ENCODE measurements at places on chromosomes 4 and X. TPM values are rescaled to one million over a fixed set of nuclear protein-coding genes. Genes with fewer than 3 reads are reported as not detected.
A peak's percentile ranks its signal among the peaks of the same experiment; 100 is the strongest.

- no peaks in the 10 kb centered on the region for H3K4me1 ChIP-seq
- H3K27ac ChIP-seq: no peak overlapping the region
- peaks cover 8% of the 10 kb centered on the region for H3K27me3 ChIP-seq
- no peak for DNase-seq
- H3K36me3 ChIP-seq: no peaks in the 10 kb centered on the region
Measured at GRCh38 chr4:78432896-78433295, 118.7 kb upstream of the ANXA3 start.

GRCh38 chr4:5883916-5884315, 9.0 kb downstream of the CRMP1 start:
- peaks cover 3% of the 10 kb centered on the region for H3K4me1 ChIP-seq
- H3K4me3 ChIP-seq: no peak overlapping the region
- H3K27me3 ChIP-seq: peaks cover 42% of the 10 kb centered on the region
- no peaks in the 10 kb centered on the region for H3K36me3 ChIP-seq
- no peak for DNase-seq

GRCh38 chrX:54193085-54193821, 10.2 kb upstream of the FAM120C start:
- H3K27me3 ChIP-seq: no peaks in the 10 kb centered on the region
- H3K4me3 ChIP-seq: no peak overlapping the region
- no peak for DNase-seq
- no peaks in the 10 kb centered on the region for H3K36me3 ChIP-seq

DNA sequence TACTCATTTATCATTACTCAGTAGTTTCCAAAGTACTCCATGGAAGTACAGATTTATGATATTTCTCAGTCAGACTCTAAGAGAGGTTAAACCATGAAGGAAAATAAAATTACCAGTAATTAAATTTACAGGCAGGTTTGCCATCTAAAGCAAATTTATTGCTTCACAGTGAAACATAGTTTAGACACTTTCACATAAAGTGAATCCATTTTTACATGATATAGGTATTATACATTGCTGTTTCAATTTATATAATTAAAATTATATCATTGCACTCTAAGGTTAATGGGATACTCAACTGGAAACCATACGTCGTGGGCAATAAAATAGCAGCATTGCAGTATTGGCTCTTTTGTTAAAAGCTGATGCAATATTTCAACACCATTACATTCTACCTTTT, 202.8 kb downstream of the SLIT2 start:
- no peaks in the 10 kb centered on the region for H3K4me1 ChIP-seq
- H3K27ac ChIP-seq: no peak overlapping the region
- H3K36me3 ChIP-seq: no peaks in the 10 kb centered on the region
- no peaks in the 10 kb centered on the region for H3K27me3 ChIP-seq

DNA sequence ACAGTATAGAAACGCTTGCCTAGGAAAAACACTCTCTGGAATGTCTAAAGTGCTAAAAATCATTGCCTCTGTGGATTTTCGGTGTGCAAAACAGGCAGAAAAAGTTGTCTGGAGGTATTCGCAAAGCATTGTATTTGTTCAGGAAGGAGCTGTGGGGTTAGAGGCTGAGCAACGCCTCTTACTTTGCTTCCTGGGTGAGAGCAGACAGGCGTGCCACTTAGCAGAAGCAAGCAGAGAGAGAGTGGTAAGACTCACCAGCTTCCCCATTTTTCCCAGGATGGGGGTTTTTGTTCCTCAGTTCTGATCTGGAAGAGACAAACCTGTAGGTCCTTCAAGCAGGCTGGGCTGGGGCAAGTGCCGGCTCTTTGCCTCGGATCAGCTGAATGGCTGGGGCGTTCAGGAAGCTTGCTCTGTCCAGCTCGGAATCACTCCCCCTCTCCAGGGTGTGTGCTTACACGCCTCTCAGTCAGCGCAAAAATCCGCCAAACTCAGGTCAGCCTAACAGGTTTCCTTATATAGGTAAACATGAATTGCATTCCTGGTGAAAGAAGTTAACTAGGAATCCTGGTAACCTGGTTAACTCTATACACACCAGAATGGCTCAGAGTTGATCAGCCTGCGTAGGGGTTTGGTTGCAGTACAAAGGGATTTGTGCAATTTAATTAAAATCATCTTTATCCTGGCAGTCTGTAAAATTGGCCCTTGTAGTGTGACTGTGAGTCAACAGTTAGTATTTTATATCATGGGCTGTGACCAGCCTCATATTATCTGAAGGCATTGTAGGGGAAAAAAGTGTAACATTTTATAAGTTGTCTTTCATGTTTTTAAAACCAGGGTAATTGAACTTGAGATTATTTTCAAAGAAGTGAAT, 213.1 kb upstream of the MID1 start:
- no peaks in the 10 kb centered on the region for H3K27me3 ChIP-seq
- H3K4me1 ChIP-seq: no peaks in the 10 kb centered on the region
- H3K36me3 ChIP-seq: no peaks in the 10 kb centered on the region
- no peak overlapping the region for H3K4me3 ChIP-seq
- DNase-seq: no peak

GRCh38 chr4:54400188-54400587, 171.1 kb downstream of the PDGFRA start:
- no peaks in the 10 kb centered on the region for H3K4me1 ChIP-seq
- no peak for DNase-seq
- H3K4me3 ChIP-seq: no peak overlapping the region
- no peaks in the 10 kb centered on the region for H3K36me3 ChIP-seq
- no peaks in the 10 kb centered on the region for H3K27me3 ChIP-seq

DNA sequence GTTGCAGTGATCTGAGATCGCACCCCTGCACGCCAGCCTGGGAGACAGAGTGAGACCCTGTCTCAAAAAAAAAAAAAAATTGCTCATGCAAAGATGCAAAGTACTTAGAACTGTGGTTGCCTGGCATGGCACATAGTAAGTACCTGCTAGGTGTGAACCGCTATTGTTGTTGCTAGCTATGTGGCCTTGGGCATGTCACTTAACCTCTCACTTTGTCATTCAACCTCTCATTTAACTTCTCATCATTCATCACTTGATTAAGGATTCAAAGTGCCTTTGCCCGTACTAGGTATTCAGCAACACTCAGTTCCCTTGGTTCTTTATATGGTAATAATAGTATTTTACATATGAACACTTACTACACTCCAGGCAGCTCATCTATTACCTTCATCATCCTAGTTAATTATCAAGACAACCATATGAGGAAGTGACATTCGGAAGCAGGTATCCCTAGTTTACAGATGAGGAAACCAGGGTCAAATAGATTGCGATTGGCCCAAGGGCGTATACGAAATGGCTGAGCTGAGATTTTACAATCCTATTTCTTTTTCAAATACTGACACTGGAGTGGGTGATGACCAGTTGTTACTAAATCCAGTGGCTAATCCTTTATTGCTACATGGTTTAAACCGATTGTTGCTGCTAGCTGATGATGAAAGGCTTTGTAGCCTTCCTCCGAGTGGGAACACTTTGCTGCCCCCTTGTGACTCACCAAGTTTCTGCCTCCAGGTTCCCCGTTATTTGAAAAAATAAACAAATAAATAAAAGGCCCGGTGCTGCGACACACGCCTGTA, 28.8 kb upstream of the SOWAHD start:
- H3K36me3 ChIP-seq: no peaks in the 10 kb centered on the region
- H3K27me3 ChIP-seq: no peaks in the 10 kb centered on the region
- peak; percentile 77 for DNase-seq
- H3K4me3 ChIP-seq: no peak overlapping the region
- peaks cover 5% of the 10 kb centered on the region for H3K4me1 ChIP-seq

- H3K36me3 ChIP-seq: no peaks in the 10 kb centered on the region
- no peak for DNase-seq
- H3K4me3 ChIP-seq: no peak overlapping the region
- H3K4me1 ChIP-seq: no peaks in the 10 kb centered on the region
Measured at GRCh38 chr4:172899861-172900260, 268.8 kb upstream of the GALNT7 start.

GRCh38 chr4:118758293-118758692, 73.1 kb downstream of the METTL14 start:
- H3K36me3 ChIP-seq: peaks cover 11% of the 10 kb centered on the region
- no peak overlapping the region for H3K4me3 ChIP-seq
- H3K27me3 ChIP-seq: no peaks in the 10 kb centered on the region

- H3K4me3 ChIP-seq: no peak overlapping the region
- H3K36me3 ChIP-seq: peaks cover 1% of the 10 kb centered on the region
- no peaks in the 10 kb centered on the region for H3K4me1 ChIP-seq
- H3K27ac ChIP-seq: no peak overlapping the region
Measured at GRCh38 chrX:16687514-16687913, 25.0 kb downstream of the CTPS2 start.

GRCh38 chr4:12861422-12861821, 622.7 kb downstream of the RAB28 start:
- H3K36me3 ChIP-seq: no peaks in the 10 kb centered on the region
- no peak overlapping the region for H3K27ac ChIP-seq
- H3K27me3 ChIP-seq: no peaks in the 10 kb centered on the region
- H3K4me3 ChIP-seq: no peak overlapping the region
- no peaks in the 10 kb centered on the region for H3K4me1 ChIP-seq
- DNase-seq: no peak

DNA sequence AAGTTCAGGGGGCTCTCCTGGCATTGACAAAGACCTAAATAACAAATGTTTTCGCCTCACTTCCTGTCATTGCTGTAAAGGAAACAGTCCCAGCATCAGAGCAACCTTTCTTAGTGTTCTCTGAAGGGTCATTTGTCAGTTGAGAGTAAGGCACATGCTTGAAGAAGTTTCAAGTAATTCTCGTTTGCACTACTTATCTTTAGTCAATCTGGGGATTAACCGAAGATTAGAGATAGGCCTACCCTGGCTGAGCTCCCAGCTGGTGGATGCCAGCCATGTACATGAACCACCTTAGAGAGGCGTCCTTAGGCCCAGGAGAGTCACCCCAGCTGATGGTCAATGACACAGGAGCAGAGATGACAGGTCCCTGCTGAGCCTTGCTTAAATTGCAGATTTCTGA, 189.9 kb upstream of the PGRMC2 start:
- H3K4me3 ChIP-seq: no peak overlapping the region
- no peak for DNase-seq
- H3K4me1 ChIP-seq: no peaks in the 10 kb centered on the region
- no peaks in the 10 kb centered on the region for H3K36me3 ChIP-seq
- no peaks in the 10 kb centered on the region for H3K27me3 ChIP-seq
- no peak overlapping the region for H3K27ac ChIP-seq

DNA sequence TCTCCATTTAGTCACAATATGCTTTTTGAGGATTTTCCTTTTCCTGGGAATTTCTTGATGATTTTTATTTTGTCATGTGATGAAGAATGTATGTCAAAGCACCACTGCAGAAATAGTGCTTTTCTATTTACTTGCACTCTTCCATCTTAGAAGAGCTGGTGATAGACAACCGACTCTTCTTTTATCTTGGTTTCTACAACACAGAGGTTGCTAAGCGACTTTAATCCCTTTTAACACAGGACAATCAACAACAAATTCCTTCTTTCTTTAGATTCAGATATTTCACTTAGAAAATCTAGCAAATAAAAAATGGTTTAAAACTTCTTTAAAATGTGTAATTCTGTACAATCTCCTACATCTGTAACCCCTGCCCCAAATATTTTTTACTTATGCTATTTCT, 34.6 kb downstream of the TET2 start:
- no peak overlapping the region for H3K4me3 ChIP-seq
- H3K4me1 ChIP-seq: peaks cover 36% of the 10 kb centered on the region
- peaks cover 35% of the 10 kb centered on the region for H3K36me3 ChIP-seq
- DNase-seq: no peak
- H3K27me3 ChIP-seq: no peaks in the 10 kb centered on the region

GRCh38 chr4:114599231-114599902, 760 bp downstream of the UGT8 start:
- DNase-seq: peak; percentile 3
- H3K27me3 ChIP-seq: peaks cover 37% of the 10 kb centered on the region
- peaks cover 9% of the 10 kb centered on the region for H3K4me1 ChIP-seq
- no peak overlapping the region for H3K27ac ChIP-seq

DNA sequence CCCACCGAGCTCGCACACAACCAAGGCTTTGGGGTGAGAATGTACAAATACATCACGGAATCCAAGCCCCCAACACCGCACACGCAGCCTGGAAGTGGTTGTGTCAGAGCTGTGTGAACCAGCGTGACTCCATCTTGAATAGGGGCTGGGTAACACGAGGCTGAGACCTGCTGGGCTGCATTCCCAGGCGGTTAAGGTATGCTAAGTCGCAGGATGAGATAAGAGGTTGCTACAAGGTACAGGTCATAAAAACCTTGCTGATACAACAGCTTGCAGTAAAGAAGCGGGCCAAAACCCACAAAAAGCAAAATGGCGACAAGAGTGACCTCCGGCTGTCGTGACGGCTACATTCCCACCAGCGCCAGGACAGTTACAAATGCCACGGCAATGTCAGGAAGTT, 258.4 kb downstream of the DHRSX start:
- no peak overlapping the region for H3K4me3 ChIP-seq
- DNase-seq: no peak
- no peak overlapping the region for H3K27ac ChIP-seq
- no peaks in the 10 kb centered on the region for H3K4me1 ChIP-seq
- peaks cover 50% of the 10 kb centered on the region for H3K36me3 ChIP-seq
- H3K27me3 ChIP-seq: no peaks in the 10 kb centered on the region

GRCh38 chr4:40562208-40562607, 67.5 kb downstream of the RBM47 start:
- H3K27ac ChIP-seq: no peak overlapping the region
- peaks cover 4% of the 10 kb centered on the region for H3K4me1 ChIP-seq
- no peak overlapping the region for H3K4me3 ChIP-seq
- DNase-seq: no peak
- H3K36me3 ChIP-seq: no peaks in the 10 kb centered on the region

- no peaks in the 10 kb centered on the region for H3K36me3 ChIP-seq
- H3K27me3 ChIP-seq: no peaks in the 10 kb centered on the region
- no peak for DNase-seq
- no peaks in the 10 kb centered on the region for H3K4me1 ChIP-seq
Measured at GRCh38 chrX:99795495-99795894, 614.6 kb downstream of the PCDH19 start.

DNA sequence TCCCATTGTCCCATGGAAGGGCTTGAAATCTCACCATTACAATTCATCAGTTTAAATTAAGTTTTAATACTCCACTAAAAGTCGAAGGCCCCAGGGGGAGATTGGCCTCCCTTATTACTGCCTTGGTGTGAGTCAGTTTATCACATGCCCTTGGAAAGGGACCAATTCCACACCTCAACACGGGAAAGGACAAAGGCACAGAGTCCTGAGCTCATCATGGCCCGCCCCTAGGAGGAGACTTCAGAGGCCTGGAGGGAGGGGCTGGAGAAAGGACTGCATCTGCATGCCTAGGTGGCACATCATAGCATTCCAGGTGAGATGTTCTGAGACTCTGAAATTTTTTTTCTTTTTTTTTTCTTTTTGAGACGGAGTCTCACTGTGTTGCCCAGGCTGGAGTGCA, 2.8 kb upstream of the SEL1L3 start:
- peaks cover 7% of the 10 kb centered on the region for H3K36me3 ChIP-seq
- no peak overlapping the region for H3K4me3 ChIP-seq
- no peak for DNase-seq

- H3K27me3 ChIP-seq: no peaks in the 10 kb centered on the region
- peak overlapping the region; percentile 98 for H3K4me3 ChIP-seq
- H3K27ac ChIP-seq: peak overlapping the region; percentile 89
- no peak for DNase-seq
- H3K36me3 ChIP-seq: peaks cover 11% of the 10 kb centered on the region
- peaks cover 29% of the 10 kb centered on the region for H3K4me1 ChIP-seq
Measured at GRCh38 chr4:41989994-41990364, 351 bp upstream of the SLC30A9 start.

The TEX13C gene
- total RNA-seq: not detected

The GSPT2 gene
- 9.7 TPM for total RNA-seq

The FAM156A gene
- total RNA-seq: 21.0 TPM

The GRPR gene
- total RNA-seq: not detected

The BEX5 gene
- total RNA-seq: 2.9 TPM

Measured in activated CD8-positive, alpha-beta T cell treated with anti-CD3 and anti-CD28 coated beads for 36 hours (primary cell).